ENCODE measurements at places on chromosomes 11 and 22.

- peak; percentile 57 for DNase-seq
Measured at GRCh38 chr11:96205460-96205809, 137.6 kb downstream of the MAML2 start.

GRCh38 chr11:16111690-16112089 lies 244.7 kb downstream of the SOX6 start:
- DNase-seq = no peak

- DNase-seq = no peak
Measured at GRCh38 chr22:42203609-42204008, 66.8 kb downstream of the TCF20 start.

- no peak for DNase-seq
Measured at GRCh38 chr11:120550007-120550406, 38.5 kb downstream of the GRIK4 start.

DNA sequence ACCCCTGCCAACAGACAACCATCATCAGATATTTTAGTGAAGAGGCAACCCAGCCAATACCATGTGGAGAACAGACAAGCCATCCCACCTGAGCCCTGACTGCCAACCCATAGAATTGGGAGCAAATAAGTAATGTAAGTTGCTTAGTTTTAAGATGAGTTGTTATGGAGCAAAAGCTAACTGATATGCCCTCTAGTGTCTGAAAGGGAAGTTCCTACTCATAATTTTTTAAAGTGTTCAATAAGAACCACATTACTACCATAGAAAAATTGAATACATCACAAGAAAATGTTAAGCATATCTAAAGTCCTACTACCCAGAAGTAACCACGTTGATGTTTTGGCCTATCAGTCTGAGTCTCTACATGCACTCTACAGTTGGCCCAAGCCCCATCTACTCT lies 50.8 kb upstream of the SLC36A4 start:
- no peak for DNase-seq

All from activated CD4-positive, alpha-beta T cell treated with anti-CD3 and anti-CD28 coated beads, Interleukin-2, amount 50 U/mL, for 16 hours (primary cell).